Activated CD4-positive, alpha-beta T cell treated with anti-CD3 and anti-CD28 coated beads, Interleukin-2, amount 10 ng/mL, durations not matched to agents 7 days and 5 days (primary cell): ENCODE measurements at places on chromosomes 16 and 17. TPM values are rescaled to one million over a fixed set of nuclear protein-coding genes. Genes with fewer than 3 reads are reported as not detected.

DNA sequence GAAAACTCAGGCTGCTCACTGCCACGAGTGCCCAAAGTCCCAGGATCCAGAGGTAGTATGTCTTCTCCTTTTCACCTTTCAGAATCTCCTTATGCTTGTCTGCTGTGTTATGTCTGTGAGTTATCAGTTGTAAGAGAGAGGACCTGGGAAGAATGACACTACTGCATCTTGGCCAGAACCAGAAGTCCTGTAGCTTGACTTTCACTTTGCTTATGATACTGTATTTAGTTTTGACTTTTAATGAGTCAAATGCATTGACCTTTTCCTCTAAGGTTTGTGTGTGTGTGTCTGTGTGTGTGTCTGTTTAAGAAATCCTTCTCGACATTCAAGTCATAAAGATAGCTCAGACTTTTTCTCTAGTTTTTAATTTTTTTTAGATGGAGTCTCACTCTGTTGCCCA, 43.4 kb downstream of the BMERB1 start:
- H3K4me3 ChIP-seq: no peak overlapping the region
- peaks cover 7% of the 10 kb centered on the region for H3K4me1 ChIP-seq
- no peaks in the 10 kb centered on the region for H3K36me3 ChIP-seq
- H3K27ac ChIP-seq: no peak overlapping the region
- DNase-seq: no peak

DNA sequence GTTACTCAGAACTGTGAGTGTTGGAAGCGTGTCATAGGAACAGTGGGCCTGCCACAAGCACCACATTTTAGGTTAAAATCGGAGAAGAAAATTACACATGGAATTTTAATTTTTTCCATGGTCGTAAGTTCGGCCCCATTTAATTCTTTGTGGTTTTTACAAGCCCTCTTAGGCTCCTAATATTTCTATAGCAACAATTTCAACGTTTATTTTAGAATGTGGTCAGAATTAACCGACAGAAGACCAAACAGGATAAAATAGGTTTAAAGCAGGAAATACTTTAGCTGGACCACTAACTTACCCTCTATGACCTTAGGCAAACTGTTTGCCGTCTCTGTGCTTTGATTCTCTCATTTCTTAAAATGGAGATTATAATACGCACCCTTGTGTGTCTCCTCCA, 69.9 kb downstream of the FTO start:
- peaks cover 4% of the 10 kb centered on the region for H3K4me1 ChIP-seq
- H3K27me3 ChIP-seq: no peaks in the 10 kb centered on the region
- no peak overlapping the region for H3K27ac ChIP-seq
- no peaks in the 10 kb centered on the region for H3K36me3 ChIP-seq
- H3K4me3 ChIP-seq: no peak overlapping the region
- DNase-seq: no peak

DNA sequence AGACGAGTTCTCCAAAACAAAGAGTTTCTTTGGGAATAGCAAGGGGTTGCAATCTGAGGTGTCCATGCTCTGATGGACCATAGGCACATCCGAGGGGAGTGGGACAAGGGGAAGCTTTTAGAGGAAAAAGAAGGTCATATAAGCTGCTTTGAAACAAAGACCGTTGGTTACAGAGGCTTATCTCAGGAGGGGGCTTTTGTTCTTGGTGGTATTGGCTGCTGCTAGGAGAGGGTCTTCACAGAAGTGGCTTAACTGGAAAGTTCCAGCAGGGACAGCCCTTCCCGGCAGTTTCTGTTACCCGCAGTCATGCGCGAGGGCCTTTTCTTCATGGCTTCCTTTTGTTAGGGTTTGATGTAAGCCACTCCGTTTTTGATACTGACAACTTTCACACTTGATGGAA, 76.0 kb downstream of the RAP1GAP2 start:
- H3K4me1 ChIP-seq: no peaks in the 10 kb centered on the region
- H3K27me3 ChIP-seq: no peaks in the 10 kb centered on the region
- no peak overlapping the region for H3K4me3 ChIP-seq
- no peaks in the 10 kb centered on the region for H3K36me3 ChIP-seq

ADAD2 gene
- total RNA-seq: not detected

CIITA gene
- total RNA-seq: 21.5 TPM
